H4 (cell line): ENCODE measurements at places on chromosomes 7 and 10. TPM values are rescaled to one million over a fixed set of nuclear protein-coding genes. Genes with fewer than 3 reads are reported as not detected.
A peak's percentile ranks its signal among the peaks of the same experiment; 100 is the strongest.

PTF1A gene
- not detected in 2 replicates for total RNA-seq

DNA sequence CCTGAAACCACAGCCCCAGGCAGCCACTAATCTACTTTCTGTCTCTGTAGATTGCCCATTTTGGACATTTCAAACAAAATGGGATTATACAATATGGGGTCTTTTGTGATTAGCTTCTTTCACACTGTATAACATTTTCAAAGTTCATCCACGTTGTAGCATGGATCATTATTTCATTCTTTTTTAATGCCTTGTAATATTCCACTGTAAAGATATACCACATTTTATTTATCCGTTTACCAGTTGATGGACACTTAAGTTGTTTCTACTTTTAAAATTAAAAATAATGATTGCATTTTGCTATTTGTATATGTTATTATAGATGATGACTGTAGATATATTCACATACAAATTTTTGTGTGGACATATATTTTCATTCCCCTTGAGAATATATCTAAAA is 60.7 kb downstream of the CUBN start:
- no peak for DNase-seq

HSPA12A gene
- total RNA-seq, result 5.4 and 5.5 TPM in 2 replicates

DNA sequence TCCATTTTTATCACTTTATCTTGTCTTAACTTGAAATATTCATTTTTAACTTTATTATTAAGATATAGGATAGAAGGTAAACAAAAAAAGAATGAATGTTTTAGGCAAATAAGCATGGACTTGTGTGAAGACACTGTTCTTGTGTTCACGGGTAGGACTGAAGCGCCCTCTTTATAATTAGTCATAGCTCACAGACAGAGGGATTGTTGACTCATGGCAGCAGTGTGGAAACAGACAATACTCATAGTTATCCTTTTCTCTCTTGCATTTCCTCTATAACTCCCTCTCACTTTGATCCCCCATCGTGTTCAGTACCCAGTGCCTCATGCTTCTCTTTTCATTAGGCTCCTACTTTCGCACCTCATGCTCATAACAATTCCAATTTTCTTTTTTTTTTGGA is 731.8 kb downstream of the PHTF2 start:
- no peak for DNase-seq

DNA sequence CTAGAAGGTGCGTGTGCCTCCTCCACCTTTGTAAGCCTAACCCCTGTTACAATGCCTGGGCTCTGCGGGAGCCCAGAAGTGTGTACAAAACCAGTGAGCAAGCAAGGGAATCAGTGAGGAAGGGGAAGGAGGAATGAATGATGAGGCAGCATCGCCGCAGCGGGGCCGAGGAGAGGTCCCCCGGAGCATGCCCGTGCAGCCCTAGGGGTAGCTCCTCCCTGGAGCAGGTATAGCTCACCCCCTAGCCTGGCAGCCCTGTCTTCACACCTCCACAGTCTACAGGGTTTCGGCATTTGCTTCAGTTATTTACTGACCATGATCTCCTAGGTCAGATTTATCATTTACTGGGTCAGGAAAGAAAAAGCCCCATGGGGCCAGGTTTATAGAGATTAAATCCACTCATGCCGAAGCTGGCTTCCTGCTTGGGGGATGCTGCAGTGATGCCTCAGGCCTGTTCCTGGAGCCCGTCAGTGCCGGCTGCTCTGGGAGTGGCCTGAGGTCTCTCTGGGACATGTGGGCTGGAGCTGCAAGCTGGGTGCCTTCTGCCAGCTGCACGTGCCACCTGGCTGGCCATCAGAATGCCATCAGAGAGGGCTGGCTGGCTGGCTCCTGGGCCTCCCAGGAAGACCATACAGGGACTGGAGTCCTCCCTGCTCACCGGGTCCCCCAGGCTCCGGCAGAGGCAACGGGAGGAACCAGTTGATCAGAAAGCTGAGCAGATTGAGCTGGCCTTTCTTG is 138.9 kb downstream of the GRK5 start:
- no peak for DNase-seq

SYPL1 gene
- total RNA-seq, result 57.8 and 65.2 TPM in 2 replicates

FAM25G gene
- not detected in 2 replicates for total RNA-seq

GRCh38 chr7:152076940-152077933 is 51.8 kb downstream of the GALNT11 start:
- no peak for DNase-seq

GRCh38 chr7:83704564-83704963 is 55.6 kb upstream of the SEMA3E start:
- DNase-seq, result no peak

- DNase-seq, result no peak
These were observed 5.9 kb upstream of the UBE3C start for GRCh38 chr7:157132796-157133195.

GDI2 gene
- total RNA-seq, result 241 and 283 TPM in 2 replicates

GRCh38 chr7:128837521-128837921 is 7.3 kb downstream of the FLNC start:
- DNase-seq, result no peak

DNA sequence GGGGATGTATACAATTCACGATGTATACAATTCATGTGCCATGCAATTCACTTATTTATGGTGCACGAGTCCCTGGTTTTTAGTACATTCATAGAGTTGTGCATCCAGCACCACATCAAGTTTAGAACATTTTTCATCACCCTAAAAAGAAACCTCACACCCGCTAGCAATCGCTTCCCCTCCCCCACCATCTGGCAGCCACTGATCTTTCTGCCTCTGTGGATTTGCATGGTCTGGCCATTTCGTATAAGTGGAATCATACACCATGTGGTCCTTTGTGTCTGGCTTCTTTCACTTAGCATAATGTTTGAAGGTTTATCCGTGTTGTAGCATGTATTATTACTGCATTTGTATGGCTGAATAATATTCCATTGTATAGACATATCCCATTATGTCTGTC is 52.1 kb downstream of the PRF1 start:
- no peak for DNase-seq

DNA sequence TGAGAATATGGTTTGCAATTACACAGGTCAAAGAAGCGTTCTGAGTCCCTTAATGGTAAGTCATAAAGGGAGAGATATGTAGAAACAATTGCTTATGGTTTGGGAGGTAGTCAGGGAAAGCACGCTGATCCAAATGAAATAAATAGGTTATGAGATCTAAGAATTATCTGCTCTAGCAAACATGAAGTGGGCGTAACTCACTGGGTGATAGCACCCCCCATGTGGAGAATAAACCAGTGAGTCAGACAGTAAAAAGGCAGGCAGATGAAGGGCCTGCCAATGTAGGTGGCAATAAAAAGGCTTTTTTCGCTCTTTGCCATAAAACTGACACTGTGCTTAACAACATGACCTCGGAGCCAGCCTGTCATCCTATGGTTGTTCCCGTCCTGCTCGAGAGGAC is 306.9 kb downstream of the GLRX3 start:
- DNase-seq, result no peak

- no peak for DNase-seq
These were observed 115.1 kb downstream of the CPED1 start for GRCh38 chr7:121103579-121103978.

CPEB3 gene
- 0.16 and 0.56 TPM in 2 replicates for total RNA-seq

GRCh38 chr7:65448816-65449504 is 75.3 kb downstream of the ZNF92 start:
- DNase-seq, result peak; percentile 25

DNA sequence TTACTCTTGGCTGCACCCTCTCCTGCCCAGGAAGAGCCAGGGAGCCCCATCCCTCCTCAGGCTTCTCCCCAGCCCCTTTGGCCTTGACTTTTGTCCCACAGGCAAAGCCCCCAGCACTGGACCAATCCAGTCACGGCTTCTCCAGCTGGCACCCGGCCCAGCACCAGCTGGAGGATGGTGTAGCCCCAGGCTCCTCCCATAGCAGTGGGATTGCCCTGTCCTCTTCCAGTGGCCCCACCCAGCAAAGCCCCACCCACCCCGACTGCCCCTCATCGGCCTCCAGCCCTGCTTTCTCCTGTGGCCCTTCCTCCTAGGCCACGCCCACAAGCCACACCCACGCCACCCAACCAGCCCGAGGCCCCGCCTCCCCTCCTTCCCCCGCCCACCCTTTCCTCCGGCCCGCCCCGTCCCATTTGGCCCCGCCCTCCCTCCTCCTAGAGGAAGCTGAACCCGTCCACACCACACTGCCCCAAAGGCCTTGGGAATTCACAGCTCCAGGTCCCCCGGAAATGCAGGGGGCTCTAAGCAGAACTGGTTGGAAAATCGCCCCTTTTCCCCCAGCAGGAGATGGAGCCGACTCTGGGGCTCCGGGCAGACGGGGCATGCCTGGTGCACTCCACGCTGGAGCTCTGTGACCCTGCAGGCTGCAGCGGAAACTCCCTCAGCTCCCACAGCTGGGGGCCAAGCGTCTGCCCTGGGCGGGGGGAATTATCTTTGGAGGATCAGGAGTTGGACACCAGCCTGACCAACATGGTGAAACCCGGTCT is 25.2 kb downstream of the GET4 start:
- DNase-seq, result peak; percentile 95

GRCh38 chr10:52740913-52741675 is 31.5 kb downstream of the MBL2 start:
- DNase-seq, result peak; percentile 26

LRGUK gene
- total RNA-seq, result 0.04 TPM in 1 of 2 replicates, not detected in the other

- no peak for DNase-seq
These were observed 22.7 kb upstream of the SMNDC1 start for GRCh38 chr10:110327262-110327914.

MMRN2 gene
- total RNA-seq, result 0.12 and 1.8 TPM in 2 replicates

DNA sequence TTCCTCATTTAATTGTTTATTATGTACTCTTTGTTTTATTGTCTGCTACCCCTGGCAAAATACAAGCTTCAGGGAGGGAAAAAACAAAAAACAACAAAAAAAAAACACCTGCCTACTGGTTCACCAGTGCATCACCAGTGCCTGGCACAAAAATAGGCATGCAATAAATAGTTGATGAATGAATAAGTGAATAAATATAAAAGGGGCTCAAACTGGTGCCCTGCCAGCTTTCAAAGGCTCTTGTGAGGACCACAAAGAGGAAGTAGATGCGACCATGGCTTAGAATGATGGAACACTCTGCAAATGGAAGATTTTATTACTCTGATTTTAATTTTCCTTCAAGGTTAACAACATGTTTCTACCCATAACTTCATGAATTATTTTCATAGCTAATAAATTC is 213.0 kb upstream of the INHBA start:
- DNase-seq, result no peak

DNA sequence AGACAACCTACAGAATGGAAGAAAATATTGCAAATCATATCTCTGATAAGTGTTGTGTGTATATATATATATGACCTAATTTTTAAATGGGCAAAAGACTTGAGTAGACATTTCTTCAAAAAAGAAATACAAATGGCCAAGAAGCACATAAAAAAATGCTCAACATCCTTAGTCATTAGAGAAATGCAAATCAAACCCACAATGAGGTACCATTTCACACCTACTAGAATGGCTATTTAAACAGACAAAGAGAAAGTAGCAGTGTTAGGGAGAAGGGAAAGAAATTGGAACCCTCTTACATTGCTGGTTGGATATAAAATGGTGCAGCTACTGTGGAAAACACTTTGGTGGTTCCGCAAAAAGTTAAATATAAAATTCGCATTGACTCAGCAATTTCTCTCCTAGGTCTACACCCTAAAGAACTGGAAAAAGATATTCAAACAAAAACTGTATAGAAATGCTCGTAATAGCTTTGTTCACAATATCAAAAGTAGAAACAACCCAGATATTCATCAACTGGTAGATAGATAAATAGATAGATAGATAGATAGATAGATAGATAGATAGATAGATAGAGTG is 16.3 kb downstream of the ACSL5 start:
- DNase-seq, result no peak

DNA sequence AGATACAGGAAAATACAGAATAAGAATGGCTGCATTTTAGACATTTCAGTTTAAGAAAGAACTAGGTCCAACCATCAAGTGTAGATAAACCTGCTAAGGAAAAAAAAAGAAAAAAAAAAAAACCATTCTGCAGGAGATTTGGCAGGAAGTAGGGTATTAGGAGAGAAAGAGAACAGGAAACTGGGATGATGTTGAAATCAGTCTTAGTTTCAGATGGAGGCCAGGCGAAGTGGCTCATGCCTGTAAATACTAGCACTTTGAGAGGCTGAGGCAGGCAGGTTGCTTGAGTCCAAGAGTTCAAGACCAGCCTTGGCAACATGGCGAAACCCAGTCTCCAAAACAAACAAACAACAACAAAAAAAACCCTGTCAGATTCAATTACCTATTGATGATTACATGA is 120.2 kb downstream of the RAB11FIP2 start:
- peak; percentile 11 for DNase-seq

- no peak for DNase-seq
These were observed 9.8 kb downstream of the PWWP2B start for GRCh38 chr10:132406750-132407149.

HMX3 gene
- total RNA-seq, result 0.45 TPM in 1 of 2 replicates, not detected in the other

DNA sequence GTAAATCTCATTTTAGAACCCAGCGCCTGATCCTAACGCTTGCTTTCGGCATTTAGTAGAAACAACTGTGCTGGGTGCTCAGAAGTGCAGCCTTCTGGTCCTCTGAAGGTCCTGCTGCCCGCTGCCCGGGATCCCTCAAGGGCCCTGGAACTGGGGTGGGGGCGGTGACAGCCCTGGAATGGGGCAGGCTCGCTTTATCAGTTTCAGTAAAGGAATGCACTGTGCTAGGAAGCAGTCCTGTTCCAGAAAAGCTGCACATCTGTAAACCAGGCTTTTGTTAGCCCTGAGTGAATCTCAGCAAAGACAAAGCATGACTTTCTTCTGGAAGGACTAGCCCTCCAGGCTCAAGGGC is 254.6 kb downstream of the TNS3 start:
- DNase-seq, result no peak

NDUFB8 gene
- 184 and 195 TPM in 2 replicates for total RNA-seq

HOXA10 gene
- 2.0 and 6.1 TPM in 2 replicates for total RNA-seq

KIAA1549 gene
- 2.5 and 3.3 TPM in 2 replicates for total RNA-seq

C10orf143 gene
- total RNA-seq, result 1.3 and 2.2 TPM in 2 replicates

EN2 gene
- 0.16 and 0.29 TPM in 2 replicates for total RNA-seq

- no peak for DNase-seq
These were observed 21.7 kb upstream of the GALNTL5 start for GRCh38 chr7:151934584-151934983.

CALML3 gene
- not detected in 2 replicates for total RNA-seq
